ENCODE measurements at places on chromosomes 2 and 18.
A peak's percentile ranks its signal among the peaks of the same experiment; 100 is the strongest.

DNA sequence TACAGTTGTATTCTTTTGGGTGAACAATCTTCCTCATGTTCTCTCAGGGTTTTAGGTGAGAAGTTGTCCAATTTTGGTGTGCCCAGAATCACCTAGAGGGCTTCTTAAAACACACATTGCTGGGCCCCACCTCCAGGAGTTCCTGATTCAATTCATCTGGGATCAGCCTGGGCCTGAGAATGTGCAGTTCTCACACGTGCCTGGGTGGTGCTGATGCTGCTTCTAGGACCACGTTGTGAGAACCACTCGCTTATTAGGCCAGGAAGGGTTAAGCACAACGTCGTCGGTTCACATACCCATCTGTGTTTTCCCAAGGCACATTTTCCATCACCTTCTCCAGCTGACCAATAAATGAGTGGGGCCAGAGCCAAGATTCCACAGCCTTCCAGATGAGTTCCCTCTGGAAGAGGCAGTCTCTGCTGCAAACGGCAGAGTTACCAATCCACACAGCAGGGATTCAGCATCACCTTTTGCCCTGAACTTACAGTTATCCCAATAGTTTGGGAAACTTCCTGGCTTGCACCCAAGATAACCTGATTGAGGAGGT, 277.7 kb upstream of the HNRNPA3 start:
- no peak for DNase-seq

DNA sequence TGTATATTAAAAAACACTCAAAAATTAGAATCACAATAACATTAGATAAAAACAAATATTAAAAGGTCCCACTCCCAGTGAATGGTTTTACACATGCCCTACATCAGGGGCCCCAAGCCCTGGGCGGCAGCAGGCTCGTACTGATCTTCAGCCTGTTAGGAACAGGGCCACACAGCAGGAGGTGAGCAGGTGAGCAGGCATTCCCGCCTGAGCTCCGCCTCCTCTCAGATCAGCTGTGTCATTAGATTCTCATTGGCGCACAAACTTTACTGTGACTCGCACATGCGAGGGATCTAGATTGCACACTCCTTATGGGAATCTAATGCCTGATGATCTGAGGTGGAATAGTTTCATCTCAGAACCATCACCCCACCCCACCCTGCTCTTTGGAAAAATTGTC, 74.2 kb downstream of the MBD2 start:
- DNase-seq = no peak

DNA sequence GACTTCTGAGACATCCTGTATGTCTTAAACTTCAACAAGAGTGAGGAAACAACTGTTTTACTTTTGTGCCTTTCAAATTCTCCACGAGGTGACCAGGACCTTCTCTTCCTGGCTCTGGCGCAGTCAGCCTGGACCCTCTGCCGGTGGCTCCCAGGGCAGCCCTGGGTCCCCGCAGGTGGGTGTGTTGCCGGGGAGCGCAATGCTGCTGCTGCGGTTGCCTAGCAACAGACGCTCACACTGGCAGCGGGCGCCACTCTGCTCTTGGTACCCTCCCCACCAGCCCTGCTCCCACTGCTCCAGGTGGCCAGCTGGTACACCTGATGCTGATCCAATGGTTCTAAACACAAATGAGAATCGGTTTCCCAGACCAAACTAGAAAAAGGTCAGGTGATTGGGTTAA, 58.7 kb downstream of the GNAL start:
- DNase-seq = peak; percentile 34

DNA sequence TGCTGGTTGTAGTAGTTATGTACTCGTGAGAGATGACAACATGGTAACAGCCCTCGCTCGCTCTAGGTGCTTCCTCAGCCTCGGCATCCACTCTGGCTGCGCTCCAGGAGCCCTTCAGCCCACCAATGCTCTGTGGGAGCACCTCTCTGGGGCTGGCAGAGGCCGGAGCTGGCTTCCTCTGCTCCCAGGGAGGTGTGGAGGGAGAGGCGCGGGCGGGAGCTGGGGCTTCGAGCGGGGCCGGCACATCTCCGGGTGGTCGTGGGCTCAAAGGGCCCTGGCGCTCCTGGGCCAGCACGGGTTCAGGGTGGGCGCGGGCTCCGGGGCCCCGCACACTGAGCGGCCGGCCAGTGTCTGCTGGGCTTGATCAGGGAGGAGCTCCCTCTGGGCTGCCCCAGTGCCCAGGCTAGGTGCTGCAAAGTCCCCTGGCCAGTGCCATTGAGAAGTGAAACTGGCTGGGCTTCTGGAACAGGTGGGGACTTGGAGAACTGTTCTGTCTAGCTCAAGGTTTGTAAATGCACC, 1012.1 kb downstream of the CNTNAP5 start:
- no peak for DNase-seq

DNA sequence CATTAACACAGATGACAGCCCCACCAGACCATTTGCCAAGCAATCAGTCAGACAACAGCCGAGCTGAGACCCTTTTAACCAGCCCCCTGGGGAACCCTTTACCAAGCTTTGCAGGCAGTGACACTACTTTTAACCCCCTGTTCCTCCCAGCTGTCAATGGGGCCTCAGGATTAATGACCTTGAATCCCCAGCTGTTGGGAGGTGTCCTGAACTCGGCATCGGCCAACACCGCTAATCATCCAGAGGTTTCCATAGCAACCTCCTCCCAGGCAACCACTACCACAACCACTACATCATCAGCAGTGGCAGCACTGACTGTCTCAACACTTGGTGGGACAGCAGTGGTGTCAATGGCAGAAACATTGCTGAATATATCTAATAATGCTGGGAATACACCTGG, 160.9 kb upstream of the EPC2 start:
- DNase-seq = no peak

GRCh38 chr2:12320027-12320734, 396.6 kb upstream of the TRIB2 start:
- DNase-seq = no peak

DNA sequence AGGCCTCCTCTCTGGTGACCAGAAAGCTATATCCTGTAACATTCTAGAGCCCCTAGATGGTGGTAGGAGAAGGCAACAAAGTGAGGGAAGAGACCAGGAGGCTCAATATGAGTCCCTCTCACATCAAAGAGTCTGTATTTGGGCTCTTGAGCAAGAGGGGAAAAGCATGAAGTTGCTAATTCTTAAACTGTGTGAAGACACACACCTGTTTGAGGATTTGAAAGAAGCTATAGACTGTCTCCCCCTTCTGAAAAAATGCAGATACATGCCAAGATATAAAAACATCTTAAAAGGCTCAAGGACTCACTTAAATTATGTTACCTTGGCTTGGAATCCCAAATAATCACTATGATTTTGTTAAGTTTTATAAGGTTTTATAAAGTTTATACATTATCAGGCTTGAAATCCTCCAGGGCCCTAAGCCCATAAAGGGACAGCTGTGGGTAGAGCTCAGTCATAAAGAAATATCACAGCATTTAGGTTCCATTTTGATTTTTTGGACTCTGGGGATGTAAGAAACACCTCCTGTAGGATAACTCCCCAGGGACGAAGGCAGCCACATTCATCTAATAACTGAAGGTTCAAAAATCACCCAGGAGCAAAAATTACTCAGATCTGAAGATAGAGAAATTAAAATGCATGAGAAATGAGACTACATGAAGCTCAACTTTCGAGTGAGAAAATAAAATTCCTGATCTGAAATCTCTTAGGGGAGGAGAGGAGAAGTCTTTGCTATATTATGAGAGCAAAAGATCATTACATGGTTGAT, 136.1 kb upstream of the LGALSL start:
- no peak for DNase-seq

- DNase-seq = no peak
Observed at GRCh38 chr2:45771261-45771660, 119.8 kb downstream of the PRKCE start.

DNA sequence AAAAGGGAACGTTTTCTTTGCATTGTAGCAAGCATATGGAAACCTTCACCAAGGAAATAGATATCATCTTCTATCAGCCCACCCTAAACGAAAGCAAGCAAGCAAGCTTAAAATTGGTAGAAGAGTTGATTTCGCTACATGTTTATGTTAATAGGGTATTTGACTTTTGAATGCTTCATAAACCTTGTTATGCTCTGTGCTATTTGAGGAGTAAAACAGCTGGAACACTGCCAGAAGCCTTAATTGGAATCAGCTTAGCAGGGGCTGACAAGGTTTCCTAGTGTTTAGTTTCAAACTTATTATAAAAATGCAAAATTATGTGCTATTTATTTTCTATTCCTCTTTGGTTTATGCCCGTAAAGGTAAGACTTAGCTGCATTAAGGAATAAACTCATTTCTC, 70.6 kb upstream of the LINC00305 start:
- no peak for DNase-seq

DNA sequence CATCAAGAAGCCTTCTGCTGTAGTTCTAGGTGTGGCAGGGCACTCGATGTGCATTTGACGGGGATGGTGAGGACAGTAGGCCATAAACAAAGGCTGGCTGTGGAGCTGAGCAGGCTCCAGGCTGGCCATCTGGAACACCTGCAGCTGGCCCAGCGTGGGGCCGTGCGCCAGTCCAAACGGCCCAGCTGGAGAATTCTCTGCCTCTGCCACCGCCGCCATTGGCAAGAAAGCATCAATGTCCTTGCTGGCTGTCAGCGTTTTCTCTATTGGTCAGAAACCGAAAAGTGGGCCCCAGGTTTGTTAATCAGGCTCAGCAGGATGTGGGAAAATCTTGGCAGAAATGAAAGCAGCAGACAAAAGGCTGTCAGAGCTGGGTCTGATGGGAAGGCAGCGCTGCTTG, 24.0 kb upstream of the CTIF start:
- no peak for DNase-seq

GRCh38 chr2:128347171-128347558, 28.5 kb upstream of the HS6ST1 start:
- DNase-seq = no peak

DNA sequence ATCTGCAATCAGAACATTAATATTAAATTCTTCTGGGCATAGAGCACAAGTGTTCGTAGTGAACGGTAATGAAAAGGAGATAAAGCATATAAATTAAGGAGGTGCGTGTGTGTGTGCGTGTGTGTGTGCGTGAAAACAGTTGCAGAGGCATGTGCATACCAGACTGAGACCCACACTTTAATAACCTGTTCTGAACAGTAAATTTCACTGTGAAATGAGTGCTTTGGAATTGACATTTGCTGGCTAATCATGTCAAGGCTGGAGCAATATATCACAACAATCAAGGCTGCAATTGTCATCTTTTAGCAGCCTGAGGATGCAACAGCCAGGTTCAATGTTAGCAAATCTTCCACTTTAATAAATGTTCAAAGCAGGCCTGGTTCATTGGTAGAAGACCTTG, 57.9 kb downstream of the DCDC2C start:
- DNase-seq = no peak

DNA sequence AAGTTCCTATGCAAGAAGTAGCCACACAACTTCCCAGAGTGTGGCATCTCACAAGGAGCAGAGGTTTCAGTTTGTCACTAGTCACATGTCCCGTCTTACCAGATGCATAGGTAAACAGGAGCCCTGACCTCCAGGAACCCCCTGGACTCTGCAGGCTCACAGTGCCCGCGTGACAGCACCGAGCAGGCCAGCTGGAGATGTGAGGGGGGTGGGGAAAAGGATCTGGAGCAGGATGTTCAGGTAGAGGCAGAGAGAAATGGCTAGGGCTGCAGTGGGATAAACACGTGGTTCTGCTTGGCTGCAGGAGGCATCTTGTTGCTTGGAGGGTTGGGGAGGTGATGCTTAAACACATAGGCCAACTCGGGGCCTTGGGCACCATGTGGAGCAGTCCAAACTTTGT, 54.2 kb downstream of the IMPA2 start:
- peak; percentile 84 for DNase-seq

GRCh38 chr2:68464651-68465050, 2.4 kb downstream of the FBXO48 start:
- no peak for DNase-seq

GRCh38 chr2:155030296-155030695, 331.8 kb downstream of the KCNJ3 start:
- no peak for DNase-seq

DNA sequence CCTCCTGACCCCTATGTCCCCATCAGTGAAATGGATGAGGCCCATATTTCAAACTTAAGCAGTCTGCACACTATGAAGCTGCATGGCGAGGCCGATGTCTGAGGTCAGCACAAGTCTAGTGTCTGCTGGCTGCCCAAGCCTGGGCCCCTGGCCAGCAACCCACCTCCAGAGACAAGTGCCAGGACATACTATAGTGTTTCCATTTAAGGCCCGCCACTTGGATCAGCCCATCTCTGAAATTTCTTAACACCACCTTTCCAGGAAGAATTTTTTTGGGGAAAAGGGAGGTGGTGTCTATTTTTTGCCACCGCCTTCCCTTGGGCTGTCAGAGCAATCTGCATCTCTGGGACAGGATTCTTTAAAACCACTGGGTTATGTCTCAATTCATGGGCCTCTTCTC, 1.8 kb downstream of the ACVR1 start:
- no peak for DNase-seq

- no peak for DNase-seq
Observed at GRCh38 chr2:73176881-73177644, 25.3 kb upstream of the NOTO start.

DNA sequence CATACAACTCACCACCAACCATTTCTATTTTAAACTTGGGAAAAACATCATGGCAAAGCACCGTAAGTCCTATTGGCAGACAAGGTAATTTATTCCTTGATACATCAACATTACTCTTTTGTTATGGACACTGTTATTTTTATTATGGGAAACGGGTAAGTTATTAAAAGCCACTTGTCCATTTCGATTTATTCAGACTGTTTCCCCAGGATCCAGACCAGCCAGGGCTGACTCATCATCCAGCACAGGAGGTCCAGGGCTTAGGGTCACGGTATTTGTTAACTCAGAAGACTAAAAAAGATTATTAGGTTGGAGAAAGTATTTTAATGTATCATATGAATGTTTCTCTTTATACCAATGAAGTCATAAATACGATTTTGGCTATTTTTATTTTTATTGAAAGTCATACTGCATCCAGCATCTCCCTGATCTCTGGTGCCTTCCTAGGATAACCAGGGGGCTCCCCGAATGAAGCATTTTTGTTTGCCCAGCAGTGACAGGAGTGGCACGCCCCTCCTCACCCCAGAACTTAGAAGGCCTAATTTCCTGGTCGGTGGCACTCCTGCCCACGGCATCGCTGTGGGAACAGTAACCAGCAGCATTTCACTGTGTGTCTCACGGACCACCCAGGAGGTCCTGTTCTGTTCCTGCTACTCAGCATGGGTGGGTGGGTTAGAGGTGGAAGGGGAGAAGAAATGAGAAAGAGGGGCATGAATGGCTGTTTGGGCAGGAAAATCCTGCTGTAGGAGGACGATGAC, 446.1 kb downstream of the EIPR1 start:
- no peak for DNase-seq

- DNase-seq = no peak
Observed at GRCh38 chr2:74911061-74911460, 47.4 kb upstream of the POLE4 start.

GRCh38 chr18:32278177-32278799, 88.4 kb downstream of the MEP1B start:
- no peak for DNase-seq

- DNase-seq = no peak
Observed at GRCh38 chr2:168622559-168622958, 166.5 kb downstream of the CERS6 start.

- no peak for DNase-seq
Observed at GRCh38 chr2:202909394-202910192, 1.9 kb downstream of the WDR12 start.

- no peak for DNase-seq
Observed at GRCh38 chr2:27320958-27321543, 1.8 kb downstream of the MPV17 start.

GRCh38 chr2:205755923-205756322, 73.6 kb downstream of the NRP2 start:
- no peak for DNase-seq

- no peak for DNase-seq
Observed at GRCh38 chr2:161703863-161704262, 79.6 kb downstream of the SLC4A10 start.

Data from vagina (tissue), 2 donors.